ENCODE measurements at places on chromosomes 6 and 20.
A peak's percentile ranks its signal among the peaks of the same experiment; 100 is the strongest.

GRCh38 chr6:139863346-139863745 is 488.9 kb upstream of the CITED2 start:
- DNase-seq: no peak

DNA sequence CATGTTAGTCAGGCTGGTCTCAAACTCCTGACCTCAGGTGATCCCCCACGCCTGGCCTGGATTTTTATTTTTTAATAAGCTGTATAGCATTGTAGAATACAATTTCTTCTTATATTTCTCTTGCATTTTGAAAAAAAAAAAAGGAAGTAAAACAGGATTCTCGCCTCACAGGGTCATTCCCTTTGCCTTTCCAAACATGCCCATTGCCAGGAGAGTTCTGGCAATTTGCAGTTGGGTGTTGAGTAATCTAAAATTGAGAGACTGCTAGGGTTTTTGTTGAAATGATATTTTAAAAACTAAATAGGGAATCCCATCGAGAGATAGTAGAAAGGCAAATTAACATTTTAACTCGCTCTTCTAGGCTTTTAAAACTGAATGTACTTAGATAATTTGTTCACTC is 196.1 kb downstream of the JARID2 start:
- DNase-seq: no peak

DNA sequence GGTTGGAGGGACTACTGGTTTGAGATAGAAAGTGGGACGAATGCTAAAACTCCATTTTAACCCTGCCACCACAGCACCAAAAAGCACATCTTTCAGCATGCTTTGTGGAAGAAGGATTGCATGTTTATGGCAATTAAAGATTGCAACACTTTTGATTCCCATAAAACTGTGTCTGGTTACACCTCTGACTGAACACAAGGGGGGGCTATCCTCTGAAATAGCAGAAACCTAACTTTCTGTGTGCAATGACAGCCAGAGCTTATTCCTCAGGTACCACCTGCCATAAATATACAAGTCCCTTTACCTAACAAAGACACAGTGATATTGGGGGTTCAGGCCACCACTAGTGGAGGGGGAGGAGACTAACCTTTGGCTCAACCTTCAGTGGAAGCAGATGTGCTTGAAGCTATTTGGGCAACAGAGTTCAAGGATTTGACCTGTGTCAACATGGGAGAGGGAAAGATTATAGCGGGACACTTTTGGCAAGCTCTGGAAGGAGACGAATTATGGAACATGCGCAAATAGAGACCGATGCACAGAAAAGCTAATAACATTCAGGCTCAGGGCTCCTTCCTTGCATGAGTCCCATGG is 9.6 kb upstream of the PLG start:
- no peak for DNase-seq

DNA sequence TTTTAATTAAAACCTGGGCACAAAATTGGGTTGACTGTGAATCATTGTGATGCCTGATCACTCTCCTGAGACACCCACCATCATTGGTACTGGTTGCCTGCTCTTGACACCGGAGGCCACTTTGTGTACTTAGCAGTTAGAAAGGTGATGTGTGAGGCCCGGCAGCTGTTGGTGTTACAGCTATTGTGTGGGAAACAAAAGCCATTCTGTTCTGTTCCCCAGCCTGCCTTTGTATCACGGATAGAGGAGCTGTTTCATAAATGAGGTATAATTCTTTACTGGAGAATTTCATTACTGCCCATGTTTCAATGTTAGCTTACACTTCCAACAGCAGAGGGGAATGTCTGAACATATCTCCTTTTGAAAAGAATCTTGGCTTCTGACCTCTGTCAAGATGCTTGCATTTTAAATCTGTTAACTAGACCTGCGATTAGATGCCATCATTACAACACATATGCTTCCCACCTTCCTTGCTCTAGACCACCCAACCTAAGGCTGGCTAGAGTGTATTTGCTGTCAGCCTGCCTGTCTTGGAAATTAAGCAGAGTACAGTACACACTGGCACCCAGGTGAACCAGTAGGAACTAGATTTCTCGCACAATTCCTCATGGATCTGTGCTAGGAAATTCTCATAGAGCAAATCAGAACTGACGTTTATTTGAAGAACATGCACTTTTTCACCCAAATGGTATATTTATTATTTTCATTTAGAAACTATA is 142.4 kb upstream of the INSM1 start:
- DNase-seq: no peak

- DNase-seq: peak; percentile 45
These were observed 14.9 kb upstream of the PPARD start for GRCh38 chr6:35327349-35328027.

DNA sequence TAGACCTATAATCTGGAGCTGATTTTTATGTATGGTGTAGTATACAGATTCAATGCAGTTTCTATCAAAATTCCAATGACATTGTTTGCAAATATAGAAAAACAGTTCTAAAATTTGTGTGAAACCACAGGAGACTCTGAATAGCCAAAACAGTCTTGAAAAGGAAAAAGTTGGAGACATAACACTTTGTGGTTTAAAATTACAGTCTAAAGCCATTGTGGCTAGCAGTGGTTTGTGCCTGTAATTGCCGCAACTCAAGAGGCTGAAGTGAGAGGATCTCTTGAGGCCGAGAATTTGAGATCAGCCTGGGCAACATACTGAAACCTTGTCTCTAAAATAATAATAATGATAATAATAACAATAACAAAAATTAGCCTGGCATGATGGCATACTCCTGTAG is 213.7 kb downstream of the CDKAL1 start:
- no peak for DNase-seq

GRCh38 chr6:10297832-10298231 is 117.0 kb downstream of the TFAP2A start:
- DNase-seq: no peak

DNA sequence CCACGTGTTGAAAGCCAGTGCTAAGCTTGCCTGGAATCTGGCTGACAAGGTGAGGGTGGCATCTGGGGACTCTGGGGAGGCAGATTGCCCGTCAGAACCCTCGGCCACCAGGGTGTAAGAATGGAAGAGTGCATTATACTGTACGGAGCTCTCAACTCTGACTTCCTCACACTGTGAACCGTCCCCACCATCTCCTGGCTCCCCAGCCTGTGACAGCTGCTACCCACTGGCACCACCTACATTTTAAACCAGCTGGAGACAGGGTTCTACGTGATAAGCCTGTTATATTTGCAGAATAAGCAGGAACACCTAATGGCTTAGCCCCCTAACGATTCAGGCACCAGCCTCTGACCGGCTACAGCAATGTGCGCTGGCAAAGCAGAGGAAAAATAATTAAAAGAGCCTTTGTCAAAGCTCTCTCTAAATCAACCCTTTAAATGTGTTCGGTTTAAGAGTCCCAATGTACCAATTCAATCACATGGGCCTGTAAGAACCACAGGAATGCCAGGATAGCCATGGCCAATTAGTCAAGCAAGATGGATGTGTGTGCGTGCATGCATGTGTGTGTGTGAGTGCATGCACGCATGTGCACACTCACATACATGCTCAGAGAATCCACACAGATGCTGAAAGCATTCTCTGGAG is 89.1 kb upstream of the TAB2 start:
- peak; percentile 72 for DNase-seq

DNA sequence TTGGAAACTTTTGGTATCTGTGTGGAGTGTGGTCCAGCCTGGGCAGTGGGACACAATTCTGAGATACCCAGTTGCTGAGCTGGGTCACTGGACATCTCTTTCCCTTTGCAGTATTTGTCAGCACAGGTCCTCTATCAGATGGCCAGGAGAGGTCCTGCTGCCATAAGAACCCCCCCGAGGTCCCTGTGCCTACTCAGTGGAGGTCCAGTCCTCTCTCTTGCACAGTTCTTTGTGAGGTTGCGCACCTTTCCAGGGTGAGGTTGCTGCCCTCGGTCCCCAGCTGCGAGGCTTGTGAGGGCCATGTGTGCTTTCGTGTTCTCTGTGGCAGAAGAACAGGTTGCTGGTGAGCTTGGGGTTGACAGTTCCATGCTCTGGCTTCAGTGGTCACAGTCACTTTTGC is 320.6 kb downstream of the QKI start:
- DNase-seq: no peak

Data from brain (organoid and tissue), 16 donors.